ENCODE measurements at places on chromosomes 6 and 20.

- no peak for DNase-seq
Measured at GRCh38 chr20:23492292-23492691, 1.4 kb downstream of the CST8 start.

DNA sequence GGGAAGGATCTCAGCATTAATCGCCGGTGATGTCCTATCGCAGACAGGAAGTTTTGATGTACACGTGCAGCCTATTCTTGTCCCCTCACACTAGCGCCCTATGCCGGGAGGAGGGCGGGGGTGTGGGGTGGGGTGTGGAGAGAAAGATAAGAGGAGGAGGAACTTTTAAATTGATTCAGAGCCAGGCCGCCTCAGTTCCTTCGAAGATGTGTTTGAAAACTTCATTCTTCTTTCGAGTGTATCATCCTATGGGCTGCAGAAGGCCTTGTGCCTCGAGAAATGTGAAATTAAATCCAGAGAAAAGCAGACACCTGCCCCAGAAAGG is 2.5 kb upstream of the POU3F2 start:
- DNase-seq, result no peak

- no peak for DNase-seq
Measured at GRCh38 chr6:9851541-9852380, 563.1 kb downstream of the TFAP2A start.

GRCh38 chr6:135522965-135523692 is 25.6 kb upstream of the AHI1 start:
- DNase-seq, result no peak

- DNase-seq, result no peak
Measured at GRCh38 chr20:16580620-16581019, 7.4 kb upstream of the KIF16B start.

DNA sequence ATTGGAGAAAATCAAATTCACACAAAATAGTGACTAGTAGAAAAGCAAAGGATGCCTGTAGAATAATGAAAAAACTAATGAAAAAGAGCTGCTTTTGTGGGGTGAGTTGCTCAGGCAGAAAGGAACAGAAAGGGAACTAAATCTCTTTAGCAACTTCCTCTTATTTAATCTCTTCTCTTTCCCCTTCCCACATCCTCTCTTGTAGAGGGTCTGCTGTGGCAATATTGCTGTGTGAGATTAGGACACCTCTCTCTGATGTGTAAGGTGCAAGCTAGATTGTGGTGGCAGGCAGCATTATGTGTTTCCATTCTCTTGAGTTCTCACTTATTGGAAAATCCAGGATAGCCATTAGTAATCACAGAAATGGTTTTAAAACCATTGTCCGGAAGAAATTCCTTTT is 49.7 kb downstream of the SYNE1 start:
- DNase-seq, result no peak

DNA sequence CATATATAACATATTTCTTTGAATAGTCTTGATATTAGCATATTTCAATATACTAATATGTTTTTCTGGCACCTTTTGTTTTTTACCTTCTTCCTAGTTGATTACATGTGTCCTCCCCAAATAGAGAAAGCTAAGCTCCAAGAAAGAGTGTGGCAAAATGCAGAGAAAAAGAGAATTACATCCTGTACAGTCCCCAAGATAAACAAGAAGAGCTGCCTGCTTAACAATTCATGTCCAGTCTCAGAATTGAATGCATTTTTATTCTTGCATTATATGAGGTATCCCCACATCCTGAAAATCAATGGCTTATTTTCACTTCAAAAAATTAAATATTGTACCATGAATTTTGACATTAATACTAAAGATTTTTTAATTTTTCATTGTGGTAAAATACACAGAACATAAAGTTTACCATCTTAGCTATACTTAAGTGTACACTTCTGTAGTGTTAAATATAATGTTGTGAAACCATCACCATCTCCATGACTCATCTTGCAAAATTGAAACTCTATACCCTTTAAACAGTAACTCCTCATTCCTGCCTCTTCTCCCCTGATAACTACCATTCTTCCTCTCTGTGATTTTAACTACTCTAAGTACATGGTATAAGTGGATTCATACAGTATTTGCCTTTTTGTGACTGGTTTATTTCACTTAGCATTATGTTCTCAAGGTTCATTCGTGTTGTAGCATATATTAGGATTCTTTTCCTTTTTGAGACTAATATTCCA is 490.3 kb downstream of the COL12A1 start:
- DNase-seq, result no peak

GRCh38 chr20:17662333-17663039 is 19.6 kb downstream of the RRBP1 start:
- DNase-seq, result peak; percentile 39

- peak; percentile 27 for DNase-seq
Measured at GRCh38 chr20:59774204-59774641, 159.2 kb downstream of the SYCP2 start.

- DNase-seq, result no peak
Measured at GRCh38 chr6:100457311-100457990, 7.3 kb downstream of the SIM1 start.

DNA sequence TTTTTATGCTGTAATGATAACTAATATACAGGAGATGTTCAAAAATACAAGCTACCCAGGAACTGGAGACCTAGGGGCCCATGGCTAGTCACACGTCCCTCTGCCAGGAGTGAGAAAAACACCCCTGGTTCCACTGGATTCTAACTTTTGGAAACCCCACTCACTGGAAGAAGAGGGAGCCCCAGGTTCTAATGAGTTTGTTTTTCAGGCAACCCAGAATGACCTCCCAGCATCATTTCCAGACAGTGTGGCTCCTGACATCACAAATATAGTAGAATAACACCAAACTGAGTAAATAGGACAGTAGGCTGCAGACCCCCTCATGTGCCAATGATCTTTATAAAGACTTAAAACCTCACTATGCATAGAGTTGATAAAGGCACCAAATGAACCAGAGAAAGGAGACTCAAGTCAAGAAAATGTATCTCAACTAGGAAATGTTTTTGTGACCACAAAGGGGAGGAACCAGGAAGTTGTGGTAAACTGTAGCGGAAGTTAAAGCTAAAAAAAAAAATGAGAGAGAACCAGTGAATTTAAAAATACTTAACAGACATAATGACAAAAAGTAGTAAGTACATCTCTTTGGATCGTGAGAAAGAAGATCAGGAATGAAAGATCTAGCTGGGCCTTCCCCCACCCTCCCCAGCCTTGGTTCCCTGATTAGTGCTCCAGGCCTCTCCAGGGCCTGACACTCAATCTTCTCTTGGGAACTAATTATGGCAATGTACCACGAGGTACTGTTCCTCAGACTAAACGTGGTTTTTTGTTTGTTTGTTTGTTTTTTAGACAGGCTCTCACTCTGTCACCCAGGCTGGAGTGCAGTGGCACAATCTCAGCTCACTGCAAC is 19.8 kb downstream of the HLA-E start:
- peak; percentile 74 for DNase-seq

DNA sequence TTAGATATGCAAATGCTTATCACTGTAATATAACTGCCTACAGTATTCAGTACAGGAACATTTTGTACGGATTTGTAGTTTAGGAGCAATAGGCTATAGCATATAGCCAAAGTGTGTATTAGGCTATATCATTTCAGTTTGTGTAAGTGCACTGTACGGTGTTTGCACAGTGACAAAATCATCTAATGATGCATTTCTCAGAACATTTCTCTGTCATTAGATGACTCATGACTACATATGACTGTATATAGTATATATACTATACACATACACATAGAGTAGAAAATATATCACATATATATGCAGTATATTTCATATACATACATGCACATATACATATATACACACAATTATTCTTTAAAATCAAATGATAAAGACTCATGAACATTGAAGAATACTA is 158.4 kb downstream of the PTCHD4 start:
- DNase-seq, result no peak

- no peak for DNase-seq
Measured at GRCh38 chr20:1472556-1473245, 6.1 kb upstream of the NSFL1C start.

DNA sequence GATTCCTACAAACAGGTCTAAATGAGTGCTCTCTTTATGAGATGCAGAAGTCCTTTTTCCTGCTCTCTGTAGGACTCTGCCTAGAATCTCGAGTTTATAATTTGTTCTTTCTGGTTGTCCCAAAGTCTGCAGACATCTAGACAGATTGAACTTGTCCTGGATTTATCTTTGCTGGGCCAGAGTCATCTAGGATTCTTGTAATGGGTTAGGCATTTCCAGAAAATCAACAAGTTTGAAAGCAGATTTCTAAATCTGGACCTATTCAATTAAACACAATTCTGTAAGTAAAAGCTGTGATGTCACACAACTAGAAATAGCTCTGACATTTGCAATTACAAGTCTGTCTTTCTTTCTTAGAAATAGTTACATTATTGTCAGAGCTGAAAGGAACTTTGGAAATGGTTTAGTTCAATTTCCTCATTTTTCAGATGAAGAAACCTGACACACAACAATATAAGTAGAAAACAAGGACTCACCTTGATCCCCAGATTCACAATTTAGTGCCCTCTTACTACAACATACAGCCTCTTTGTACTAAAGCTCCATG is 4.2 kb upstream of the RSPO3 start:
- no peak for DNase-seq

GRCh38 chr6:13273202-13273930 is 55.0 kb downstream of the TBC1D7 start:
- DNase-seq, result no peak

DNA sequence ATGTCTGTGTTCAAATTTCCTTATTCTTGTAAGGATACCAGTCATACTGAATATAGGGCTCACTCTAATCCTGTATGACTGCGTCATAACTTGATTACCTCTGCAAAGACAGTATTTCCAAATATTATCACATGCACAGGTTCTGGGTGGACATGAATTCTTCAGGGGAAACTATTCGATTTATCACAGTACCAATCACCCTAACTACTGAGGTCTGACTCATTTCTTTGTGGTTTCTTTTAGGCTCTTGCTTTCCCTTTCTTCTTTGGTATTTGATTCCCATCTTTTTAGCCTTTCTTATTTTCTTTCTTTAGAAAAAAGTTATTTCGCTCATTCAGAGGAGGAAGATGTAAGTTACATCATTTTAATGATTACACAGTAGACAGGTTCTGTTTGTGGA is 40.3 kb upstream of the TBX18 start:
- no peak for DNase-seq

DNA sequence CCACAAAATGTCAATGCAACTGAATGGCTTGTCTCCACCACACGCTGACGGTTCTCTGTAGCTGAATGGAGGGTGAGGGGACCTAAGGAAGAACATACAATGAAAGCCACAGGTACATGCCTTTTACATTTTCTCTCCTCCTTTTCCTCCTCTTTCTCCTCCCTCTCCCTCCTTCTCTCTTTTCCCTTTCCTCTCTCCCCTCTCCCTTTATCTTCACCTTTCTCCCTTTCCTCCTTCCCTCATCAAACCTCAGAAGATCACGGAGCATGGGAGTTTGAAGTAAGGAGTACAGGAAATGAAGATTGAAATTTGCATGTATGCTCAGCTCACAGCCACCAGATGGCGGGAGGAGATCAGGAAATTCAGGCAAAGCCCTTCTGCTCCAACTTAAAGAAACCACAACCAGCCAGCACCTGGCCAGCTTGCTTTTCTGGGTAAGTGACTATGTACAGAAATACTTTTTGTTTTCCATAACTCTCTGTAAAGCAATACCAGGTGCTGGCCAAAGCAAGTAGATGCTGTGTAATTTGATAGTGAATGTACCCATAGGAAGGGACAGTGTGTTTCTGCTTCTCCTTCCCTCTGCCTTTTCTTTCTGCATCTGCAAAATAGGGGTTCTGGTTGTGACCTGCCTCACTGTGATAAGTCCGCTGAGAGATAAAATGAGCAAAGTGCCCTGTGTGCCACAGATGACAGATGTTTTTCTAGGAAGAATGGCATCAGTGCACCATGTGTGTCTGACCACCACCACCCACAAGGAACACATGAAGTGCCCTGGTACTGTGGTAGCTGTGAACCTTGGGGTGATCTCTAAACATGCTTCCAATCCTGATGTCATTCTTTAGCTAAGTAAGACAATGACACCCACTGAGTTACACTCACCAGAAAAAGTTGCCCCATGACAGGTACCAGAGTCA is 18.6 kb upstream of the FOXO3 start:
- peak; percentile 87 for DNase-seq

DNA sequence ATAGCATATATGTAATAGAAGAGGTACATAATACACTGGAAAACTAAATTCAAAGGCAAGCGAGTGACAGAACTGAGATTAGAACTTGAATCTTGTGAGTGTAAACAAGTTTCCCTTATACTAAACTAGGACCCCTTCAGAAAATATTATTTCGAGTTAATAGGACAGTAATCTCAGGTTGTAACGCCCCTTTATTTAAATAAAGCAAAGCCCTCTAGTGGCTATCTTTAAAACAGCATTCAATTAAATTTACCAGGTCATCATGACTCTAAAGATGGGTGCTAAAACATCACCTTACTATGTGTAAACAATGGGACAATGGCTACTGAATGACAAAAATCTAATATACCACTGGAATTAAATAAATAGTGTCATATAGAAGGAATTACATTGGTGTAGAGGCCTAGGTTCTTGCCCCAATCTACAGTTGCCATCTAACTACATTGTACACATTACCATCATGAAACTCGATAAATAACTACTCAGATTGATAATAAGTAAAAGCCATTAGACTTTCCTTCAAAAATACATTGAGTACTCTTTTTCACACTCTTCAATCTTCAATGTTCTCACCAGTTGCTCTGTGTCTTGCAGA is 255.4 kb upstream of the IRAK1BP1 start:
- no peak for DNase-seq

- DNase-seq, result no peak
Measured at GRCh38 chr20:13960525-13960924, 29.9 kb downstream of the SEL1L2 start.

DNA sequence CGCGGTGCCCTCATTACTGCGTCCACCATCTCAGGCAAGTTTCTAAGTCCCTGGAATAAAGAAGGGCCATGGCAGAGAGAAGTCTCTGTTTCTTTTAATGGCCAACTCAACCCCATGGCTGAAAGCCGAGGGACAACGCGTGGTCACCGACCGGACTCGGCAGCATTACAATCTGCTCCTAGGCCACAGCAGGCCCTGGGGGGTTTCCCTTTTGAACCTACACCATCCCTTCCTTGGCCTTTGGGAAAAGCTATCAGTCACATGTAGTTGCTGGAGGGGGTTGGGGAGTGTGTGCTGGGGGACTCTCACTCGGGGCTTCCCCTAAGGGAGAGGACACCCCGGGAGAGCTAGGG is 11.1 kb upstream of the FAM83C start:
- DNase-seq, result no peak

- no peak for DNase-seq
Measured at GRCh38 chr6:55825402-55826051, 49.9 kb downstream of the BMP5 start.

DNA sequence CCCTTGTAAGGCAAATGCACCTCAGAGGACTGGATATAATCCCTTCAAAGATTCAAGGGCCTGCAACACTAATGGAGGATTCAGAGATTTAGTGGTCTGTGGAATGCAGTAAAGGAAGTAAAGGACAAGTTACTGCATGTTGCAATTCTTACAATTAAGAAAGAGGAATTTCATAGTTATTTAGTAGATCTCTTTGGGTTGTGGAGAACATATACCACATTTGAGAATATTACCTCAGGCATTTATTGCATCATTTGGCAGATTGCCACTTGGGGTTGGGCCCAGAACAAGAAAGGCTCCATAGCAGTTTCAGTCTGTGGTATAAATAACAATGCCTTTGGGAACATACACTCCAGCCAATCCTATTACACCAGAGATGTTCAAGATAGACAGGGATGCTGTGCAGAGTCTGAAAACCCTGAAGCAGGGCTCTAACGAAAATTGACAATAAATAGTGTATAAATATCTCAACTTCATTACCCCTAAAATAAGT is 20.9 kb upstream of the EPM2A start:
- no peak for DNase-seq

- no peak for DNase-seq
Measured at GRCh38 chr6:134510920-134511319, 193.0 kb upstream of the SGK1 start.
